ENCODE measurements at places on chromosomes 4 and X.
A peak's percentile ranks its signal among the peaks of the same experiment; 100 is the strongest.

DNA sequence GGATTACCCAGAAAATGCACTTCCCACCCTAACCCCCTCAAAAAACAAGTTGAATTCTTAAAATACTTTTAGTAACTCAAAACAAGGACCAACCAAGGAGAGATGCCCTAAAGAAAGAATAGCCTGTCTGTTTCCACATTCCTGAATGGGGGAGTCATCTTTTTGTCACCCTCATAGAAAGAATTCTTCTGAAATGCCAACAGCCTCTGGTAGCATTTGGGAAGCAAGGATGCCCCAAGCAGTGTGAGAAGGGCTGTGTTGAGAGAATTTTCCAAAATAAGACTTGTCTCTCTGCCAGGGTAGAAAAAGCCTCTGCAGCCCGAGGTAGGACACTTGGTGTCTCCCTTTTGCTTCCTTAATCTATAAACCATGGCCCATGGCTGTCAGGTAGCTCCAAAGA is 173.1 kb upstream of the VCX3A start:
- DNase-seq, result no peak

GRCh38 chr4:89253311-89253710 is 54.3 kb downstream of the GPRIN3 start:
- DNase-seq, result no peak

DNA sequence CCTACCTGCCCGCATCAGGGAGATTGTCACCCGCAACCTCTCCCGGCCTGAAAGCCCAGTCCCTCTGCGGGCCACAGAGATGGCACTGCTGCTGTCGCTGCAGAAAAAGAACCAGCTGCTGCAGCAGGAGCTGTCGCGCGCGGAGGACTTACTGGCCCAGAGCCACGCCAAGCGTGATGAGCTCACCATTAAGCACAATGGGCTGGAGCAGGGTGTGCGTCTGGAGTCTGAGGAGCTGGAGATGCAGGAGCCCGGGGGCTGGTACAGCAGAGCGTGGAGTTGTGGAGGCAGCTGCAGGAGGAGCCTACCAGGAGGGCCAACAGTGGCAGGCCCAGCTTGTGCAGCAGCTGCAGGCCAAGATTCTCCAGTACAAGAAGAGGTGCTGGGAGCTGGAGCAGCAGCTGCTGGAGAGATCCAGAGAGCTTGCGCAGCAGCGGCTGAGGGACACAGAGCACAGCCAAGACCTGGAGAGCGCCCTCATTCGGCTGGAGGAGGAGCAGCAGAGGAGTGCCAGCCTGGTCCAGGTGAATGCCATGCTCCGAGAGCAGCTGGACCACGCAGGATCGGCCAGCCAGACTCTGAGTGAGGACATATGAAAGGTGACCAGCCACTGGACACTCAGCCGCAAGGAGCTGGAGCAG is 11.3 kb downstream of the SMIM10L2A start:
- DNase-seq, result no peak

DNA sequence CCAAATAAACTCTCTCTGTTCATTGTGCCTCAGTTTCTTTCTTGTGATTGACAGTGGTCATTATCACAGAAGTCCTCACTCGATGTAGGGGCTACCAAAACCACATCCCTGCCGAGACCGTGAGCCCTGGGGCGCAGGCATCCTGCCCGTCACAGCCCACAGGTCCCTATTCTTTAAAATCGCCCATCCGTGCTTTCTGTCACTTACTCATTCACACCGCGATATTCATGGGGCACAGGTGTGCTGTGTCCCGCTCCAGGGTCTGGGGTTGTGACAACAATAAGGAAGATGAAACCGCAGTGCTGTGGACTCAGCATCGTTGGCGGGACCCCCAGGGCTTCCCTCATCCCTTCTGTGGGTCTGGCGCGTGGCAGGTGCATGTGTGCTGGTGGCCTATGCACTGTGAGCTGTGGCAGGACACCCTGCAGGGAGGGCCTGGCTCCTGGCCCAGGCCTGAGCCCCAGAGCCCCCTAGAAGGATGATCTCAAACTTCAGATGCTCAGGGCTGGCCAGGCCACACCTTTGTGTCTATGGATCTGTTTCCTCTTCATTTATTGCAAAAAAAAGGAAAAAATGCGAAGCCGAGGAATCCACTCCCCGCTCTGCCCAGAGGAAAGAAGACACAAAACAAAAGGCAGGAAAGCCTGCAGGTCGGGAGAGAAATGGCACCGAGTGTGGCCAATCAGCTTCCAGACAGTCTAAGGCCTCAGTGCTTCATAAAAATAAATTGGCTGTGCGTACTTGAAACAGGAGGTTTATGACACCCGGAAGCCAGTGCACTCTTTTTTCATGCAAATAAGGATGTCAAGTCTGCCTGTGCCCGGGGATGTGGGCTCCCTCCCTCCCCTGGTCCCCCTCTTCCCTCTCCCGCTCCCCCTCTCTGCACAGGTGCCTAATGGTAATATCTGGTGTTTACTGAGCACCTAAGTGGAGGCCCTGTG is 109.5 kb upstream of the ADRA2C start:
- DNase-seq, result no peak

DNA sequence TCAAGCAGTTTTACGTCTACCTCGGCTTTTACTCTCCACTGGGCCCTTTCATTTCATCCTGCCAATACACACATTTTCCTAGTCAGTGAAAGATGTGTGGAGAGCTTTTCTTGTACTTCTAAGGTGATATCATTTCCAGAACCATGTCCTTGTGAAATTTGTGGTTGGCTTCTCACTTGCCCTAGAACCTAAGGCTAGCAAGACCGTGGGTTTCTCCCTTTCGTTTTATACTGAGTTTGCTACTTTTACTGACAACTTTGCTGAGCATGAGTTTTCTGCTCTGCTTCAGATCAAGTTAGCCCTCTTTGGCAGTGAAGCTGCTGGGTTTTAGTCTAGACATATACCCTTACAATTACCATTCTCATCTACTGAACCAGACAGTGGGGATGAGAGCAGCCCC is 95.7 kb upstream of the FRMPD4 start:
- no peak for DNase-seq

GRCh38 chr4:112358415-112358814 is 61.2 kb downstream of the ALPK1 start:
- DNase-seq, result no peak

DNA sequence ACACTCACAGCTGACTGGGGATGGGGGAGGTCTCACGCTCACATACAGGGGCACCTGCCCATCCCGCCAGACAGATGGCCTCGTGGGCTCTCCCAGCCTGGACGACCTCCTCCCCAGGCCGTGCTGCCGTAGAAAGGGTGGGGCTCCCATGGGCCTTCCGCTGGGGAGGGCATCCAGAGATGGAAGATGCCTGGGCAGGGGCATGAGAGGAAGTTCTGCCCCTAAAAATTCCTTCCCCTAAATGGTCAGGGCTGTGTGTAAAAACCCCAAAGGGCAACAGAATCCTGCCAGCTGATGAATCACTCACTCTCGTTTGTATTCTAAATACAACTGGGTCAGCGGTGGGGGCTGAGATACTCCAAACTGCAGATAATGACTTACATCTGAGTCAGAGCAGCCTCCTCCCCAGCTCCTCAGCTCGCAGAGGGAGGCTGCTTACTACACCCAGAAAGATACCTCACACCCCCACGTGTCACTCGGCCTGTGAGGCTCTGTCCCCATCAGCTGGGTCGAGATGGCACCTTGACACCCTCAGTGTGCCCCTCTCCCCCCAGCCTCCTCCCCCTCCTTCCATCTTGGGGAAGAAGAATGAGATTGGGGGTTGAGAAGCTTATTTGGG is 10.1 kb downstream of the WDR1 start:
- DNase-seq, result peak; percentile 71

DNA sequence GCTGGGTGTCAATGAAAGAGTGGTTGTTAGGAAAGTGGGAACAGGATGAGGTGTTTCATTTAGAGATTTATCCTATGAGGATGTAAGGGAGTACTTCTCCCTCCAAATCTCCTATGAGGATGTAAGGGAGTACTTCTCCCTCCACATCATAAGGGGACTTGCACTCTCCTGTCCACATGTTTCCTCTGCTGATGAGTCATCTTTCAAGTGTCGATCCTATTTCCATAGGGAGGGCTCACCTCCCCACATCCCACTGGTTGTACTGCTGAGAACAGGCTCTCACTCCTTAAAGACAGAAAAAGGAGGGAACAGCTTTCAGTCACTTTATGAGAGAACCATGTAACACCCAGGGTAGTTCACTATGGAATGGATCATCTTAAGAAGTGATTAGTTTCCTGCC is 65.0 kb downstream of the INPP4B start:
- DNase-seq, result no peak

DNA sequence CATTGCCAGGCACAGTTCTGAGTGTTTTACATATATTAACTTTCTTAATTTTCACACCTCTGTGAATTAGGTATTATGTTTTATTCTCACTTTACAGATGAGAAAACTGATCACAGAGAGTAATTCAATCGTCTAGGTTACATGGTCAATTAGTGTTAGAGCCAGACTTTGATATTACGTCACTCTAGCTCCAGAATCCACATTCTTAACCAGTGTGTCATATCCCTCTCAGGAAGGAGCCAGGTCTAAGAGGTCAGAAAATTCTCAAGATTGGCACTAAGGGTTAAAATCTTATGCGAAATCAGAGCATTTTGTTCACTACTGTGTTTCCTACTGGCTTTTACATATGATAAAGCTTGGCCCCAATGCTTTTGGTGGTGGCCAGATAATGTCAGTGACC is 7.4 kb downstream of the DMP1 start:
- no peak for DNase-seq

DNA sequence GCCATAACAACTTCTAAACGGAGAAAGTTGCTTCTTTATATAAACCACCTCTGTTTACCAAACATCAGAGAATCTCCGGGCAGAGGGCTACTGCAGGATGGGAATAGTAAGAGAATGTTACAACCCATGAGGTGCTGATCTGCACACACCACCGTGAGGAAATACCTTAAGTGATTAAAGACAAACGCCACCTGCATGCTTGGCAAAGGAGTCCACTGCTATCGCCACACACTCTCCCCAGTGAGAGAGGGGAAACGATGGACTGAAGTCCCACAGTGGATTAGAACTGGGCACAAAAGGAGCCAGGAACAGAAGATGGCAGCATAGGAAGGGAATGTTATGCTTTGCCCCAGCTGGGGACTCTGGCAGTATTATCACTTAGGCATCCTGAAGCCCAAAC is 15.6 kb downstream of the MAML3 start:
- DNase-seq, result no peak

DNA sequence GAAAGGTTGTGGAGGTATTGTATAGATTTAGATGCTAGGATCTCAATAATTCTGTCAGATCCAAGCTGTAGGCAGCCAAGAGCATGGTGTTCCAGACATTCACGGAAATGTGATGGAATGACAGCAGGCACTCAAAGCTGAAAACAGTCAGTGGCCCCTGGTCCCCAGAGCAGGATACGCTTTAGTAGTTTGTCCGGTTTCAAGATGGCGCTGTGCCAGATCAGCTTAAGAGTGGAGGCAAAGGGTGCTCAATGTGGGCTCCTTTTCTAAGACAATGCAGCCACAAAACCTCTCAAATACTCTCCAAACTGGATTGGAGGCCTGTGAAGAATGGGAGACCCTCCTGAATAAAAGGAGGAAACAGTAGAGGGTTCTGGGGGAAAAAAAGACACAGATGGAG is 291.2 kb upstream of the HS3ST1 start:
- DNase-seq, result no peak

- DNase-seq, result no peak
Measured at GRCh38 chr4:56665781-56666180, 15.3 kb downstream of the HOPX start.
